ENCODE measurements at places on chromosomes 1 and 21. TPM values are rescaled to one million over a fixed set of nuclear protein-coding genes. Genes with fewer than 3 reads are reported as not detected.
A peak's percentile ranks its signal among the peaks of the same experiment; 100 is the strongest.

The NHLH1 gene
- not detected for polyA plus RNA-seq

DNA sequence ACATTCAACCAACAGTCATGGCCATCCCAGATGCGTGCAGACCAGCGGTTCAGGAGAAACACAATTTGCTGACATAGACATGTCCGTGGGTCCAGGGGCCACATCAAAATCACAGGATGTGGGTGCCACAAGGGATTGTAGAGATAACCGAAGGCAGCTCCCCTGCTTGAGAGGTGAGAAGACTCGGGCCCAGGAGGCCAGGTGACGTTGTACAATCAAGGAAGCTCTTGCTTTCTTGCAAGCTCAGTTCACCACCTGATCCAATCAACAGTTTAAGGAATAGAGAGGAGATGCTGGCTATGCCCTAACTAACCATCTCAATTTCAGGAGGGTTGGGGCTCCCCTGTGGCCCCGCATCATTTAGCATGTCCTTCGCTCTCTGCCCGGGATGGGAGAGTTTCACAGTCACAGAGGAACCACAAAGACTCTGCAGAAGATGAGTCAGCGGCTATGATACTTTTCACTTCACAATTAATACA lies 19.5 kb downstream of the UBASH3A start:
- H3K36me3 ChIP-seq = no peaks in the 10 kb centered on the region
- DNase-seq = peak; percentile 66
- peaks cover 91% of the 10 kb centered on the region for H3K4me1 ChIP-seq
- H3K4me3 ChIP-seq = peak overlapping the region; percentile 80

DNA sequence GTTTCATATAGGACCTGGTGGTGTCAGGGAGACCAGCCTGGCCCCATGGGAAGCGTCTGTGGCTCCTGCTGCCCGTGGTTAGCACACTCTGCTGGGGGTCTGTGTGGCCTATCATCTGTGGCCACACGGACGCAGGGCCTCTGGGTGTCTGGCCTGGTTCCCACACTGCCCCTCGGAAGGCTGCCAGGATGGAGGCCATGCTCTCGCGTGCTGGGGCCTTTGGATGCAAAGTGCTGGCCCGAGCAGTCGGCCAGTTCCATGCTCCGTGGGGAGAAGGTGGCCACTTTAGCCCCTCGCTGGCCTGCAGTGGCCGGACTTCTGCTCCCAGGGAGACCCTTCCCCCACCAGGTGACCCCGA lies 20.8 kb upstream of the LRRC3 start:
- H3K4me3 ChIP-seq = no peak overlapping the region
- peaks cover 25% of the 10 kb centered on the region for H3K36me3 ChIP-seq
- DNase-seq = no peak
- no peaks in the 10 kb centered on the region for H3K27me3 ChIP-seq
- no peak overlapping the region for H3K27ac ChIP-seq

The WNT9A gene
- not detected for polyA plus RNA-seq

The GNAT2 gene
- not detected for polyA plus RNA-seq

GRCh38 chr1:30724655-30725421 lies 1.5 kb upstream of the MATN1 start:
- no peaks in the 10 kb centered on the region for H3K36me3 ChIP-seq
- H3K27me3 ChIP-seq = peaks cover 8% of the 10 kb centered on the region
- no peak for DNase-seq

The CCDC27 gene
- not detected for polyA plus RNA-seq

DNA sequence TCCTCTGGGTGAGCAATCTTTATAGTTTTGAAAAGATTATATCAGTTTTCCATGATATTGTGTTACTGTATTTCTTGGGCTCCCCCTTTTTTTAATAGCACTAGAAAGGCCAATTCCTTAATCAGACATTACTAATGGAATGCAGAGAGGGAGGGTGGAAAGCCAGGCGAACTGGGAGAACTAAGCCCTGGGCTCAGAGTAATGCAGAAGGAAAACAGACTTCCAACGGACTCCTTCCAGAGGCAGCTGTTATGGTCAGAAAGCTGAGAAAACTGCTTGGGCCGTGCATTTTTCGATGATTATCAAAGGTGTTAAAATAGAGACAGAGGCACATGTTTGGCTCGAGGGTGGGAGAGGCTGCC lies 206.3 kb downstream of the FOXD2 start:
- no peaks in the 10 kb centered on the region for H3K4me1 ChIP-seq
- H3K27ac ChIP-seq = no peak overlapping the region

GRCh38 chr1:206518206-206518605 lies 10.9 kb downstream of the RASSF5 start:
- H3K36me3 ChIP-seq = peaks cover 9% of the 10 kb centered on the region
- DNase-seq = no peak
- no peaks in the 10 kb centered on the region for H3K4me1 ChIP-seq
- H3K27ac ChIP-seq = no peak overlapping the region
- peaks cover 2% of the 10 kb centered on the region for H3K27me3 ChIP-seq

The TAL1 gene
- polyA plus RNA-seq = not detected

GRCh38 chr1:33996281-33996680 lies 132.4 kb downstream of the HMGB4 start:
- no peaks in the 10 kb centered on the region for H3K36me3 ChIP-seq
- H3K27ac ChIP-seq = no peak overlapping the region
- DNase-seq = no peak
- H3K27me3 ChIP-seq = peaks cover 3% of the 10 kb centered on the region
- H3K4me3 ChIP-seq = no peak overlapping the region
- H3K4me1 ChIP-seq = no peaks in the 10 kb centered on the region

The YOD1 gene
- not detected for polyA plus RNA-seq
